Right hindlimb (tissue), 1 donor: ENCODE measurements at places on chromosomes 2 and 18.
A peak's percentile ranks its signal among the peaks of the same experiment; 100 is the strongest.

DNA sequence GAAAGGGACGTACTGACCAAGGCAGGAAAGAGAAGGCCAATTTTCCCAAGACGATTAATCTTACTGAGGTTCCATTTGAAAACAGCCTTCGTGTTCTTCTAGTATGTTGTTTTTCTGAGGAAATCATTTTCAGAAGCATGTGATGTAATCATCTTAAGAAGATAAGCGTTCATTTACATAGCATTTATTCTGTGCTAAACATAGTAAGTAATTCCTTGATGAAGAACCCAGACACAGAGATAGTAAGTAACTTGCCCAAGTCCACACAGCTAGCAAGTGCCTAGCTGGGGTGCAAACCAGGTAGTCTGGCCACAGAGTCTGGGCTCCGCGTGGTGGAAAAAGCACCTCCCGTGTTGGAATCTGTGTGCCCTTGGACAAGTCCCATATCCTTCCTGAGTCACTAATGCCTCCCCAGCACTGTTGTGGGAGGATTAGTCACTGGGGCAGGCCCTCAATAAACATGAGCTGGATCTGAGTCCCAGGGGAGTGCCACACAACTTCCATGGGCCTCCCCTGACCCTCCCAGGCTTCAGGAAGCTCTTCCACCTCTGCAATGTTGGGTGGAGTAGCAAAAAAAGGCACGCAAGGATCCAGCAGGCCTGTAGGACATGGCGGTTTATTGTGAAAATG is 26.9 kb upstream of the ASAP2 start:
- no peak for DNase-seq

DNA sequence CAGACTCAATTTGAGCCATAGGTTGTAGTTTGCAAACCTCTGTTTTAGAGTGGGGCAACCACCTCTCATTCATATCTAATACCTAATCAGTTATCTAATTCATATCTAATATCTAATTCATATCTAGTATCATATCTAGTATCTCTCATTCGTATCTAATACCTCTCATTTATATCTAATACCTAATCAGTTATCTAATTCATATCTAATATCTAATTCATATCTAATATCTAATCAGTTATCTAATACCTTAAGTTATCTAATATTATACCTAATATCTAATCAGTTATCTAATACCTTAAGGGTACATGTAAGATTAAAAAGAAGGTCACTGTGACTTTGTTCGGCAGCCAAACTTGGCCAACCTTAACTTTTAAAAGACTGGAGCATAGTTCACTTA is 403.4 kb upstream of the MMADHC start:
- no peak for DNase-seq

GRCh38 chr2:12930391-12930790 is 213.7 kb downstream of the TRIB2 start:
- no peak for DNase-seq

DNA sequence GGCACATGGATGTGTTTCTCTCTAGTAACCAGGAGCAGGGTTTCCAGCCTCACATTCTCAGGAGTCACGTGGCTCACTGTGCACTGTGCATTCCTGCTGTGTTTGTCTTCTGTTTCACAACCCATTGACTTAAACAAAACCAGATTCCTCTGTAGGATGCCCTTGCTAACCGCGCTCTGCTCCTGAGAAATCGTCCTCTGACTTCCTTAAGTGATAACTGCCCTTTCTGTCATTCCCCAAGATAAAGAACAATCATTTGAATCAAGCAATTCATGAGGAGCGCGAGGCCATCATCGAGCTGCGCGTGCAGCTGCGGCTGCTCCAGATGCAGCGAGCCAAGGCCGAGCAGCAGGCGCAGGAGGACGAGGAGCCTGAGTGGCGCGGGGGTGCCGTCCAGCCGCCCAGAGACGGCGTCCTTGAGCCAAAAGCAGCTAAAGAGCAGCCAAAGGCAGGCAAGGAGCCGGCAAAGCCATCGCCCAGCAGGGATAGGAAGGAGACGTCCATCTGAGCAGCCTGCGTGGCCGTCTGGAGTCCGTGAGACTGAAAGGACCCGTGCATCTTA is 60.2 kb downstream of the RALBP1 start:
- DNase-seq, result peak; percentile 43

DNA sequence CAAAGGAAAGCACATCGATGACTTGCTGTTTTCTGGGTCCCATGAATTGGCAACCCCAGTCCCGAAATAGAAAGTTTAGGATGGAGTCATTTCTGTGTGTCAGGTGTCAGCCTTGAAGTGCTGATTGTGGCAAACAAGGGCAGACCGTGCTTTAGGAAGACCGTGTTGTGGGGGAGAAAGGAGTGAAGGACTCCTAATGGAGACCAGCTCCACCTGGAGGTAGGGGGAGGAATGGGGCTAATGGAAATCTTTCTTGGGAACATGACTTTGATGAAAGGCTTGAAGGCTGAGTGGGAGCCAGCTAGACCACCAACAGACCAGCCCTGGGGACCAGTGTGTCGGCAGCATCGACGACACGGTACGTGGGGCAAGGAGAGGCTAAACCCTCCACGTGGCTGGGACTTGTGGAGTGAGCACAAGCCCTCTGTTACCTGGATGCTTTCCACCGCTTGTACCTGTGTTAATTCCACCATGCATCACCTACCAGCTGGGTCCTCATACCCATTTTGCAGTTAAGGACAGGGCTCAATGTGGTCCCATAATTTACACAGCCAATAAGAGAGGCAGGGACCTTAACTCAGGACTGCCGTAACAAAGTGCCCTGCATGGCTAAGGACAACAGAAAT is 104.2 kb downstream of the SH3BP4 start:
- no peak for DNase-seq

DNA sequence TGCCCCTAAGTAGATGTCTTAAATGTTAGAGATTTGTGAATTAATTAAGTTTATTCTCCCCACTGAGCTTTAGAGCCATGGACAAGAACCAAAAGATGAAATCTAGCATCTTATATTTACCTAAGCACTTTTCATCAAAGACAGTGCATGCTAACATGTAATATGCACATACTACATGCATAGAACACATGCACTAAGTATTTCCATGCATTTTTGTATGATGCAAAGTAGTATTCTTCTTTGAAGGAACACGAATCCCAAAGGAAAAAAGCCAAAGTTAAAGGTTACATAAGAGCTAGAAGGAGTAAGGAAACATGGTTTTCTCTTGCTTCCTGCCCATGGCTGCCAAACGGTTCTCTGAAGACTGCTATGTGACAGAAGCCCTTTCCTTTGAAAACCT is 15.3 kb downstream of the STAMBP start:
- no peak for DNase-seq

- peak; percentile 83 for DNase-seq
These were observed 2.4 kb upstream of the FOSL2 start for GRCh38 chr2:28390241-28390745.

DNA sequence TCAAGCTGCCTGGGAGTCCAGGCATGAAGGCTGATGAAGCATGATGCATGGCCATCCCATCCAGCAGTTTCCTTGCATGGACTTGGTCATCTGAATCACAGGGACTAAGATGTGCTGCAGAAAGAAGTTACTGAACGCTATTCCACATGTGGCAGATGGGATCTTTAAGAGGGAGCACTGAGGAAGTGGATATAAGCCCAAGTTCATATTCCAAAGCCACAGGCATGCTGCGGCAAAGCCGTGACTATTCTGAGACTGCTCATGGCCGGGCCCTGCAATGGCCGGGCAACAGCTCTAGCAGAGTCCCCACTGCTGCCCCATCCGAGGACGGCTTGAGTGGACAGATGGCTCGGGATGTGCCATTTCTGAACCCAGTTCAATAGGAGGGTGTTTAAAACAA is 61.5 kb downstream of the STPG4 start:
- DNase-seq, result no peak

DNA sequence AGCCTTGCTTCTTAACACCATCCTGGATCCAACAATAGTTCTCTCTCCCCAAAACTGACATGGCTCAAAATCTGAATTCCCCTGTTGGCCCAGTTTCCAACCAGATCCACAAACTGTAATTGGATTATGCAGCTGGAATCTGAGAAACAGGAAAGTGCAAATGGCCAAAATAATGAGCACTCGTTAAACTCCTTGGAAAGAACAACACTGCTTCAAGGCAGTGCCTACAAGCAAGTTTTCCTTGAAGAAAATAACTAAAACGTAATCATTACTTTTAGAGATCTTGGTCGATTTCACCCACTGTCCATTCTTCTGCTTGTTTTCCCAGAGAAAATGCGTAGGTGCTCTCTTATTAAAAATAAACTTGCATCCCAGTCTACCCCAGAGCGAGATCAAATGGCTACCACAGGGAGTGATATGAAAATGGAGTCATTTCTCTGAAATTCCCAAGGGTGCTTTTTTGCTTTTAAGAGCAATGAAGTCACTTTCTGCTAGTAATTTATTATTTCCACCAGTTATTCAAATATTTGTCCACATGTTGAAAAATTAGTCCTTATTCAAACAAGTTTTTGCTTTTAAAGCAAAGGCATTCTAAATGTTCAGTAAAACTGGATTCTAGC is 264.2 kb downstream of the C1D start:
- DNase-seq, result no peak

- DNase-seq, result no peak
These were observed 76.6 kb upstream of the UGP2 start for GRCh38 chr2:63765117-63765516.

DNA sequence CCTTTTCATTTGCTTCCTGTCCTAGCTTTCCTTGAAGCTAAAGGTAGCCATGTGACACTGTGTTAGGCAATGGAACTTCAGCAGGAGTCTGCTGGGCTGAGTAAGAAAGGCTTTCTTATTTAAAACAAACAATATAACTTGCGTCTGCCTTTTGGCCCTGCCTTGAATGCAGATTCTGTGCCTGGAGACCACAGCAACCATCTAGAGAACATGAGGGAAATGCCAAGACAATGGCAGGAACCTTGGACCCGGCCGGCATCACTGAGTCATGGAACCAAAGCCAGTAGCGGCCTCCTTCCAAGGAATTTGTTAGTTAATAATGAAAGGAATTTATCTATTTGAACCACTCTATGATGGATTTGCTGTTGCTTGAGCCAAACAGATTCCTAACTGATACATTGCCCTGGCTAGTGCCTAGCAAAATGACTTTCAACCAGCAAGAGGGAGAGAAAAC is 207.5 kb upstream of the EPHA4 start:
- DNase-seq, result no peak

DNA sequence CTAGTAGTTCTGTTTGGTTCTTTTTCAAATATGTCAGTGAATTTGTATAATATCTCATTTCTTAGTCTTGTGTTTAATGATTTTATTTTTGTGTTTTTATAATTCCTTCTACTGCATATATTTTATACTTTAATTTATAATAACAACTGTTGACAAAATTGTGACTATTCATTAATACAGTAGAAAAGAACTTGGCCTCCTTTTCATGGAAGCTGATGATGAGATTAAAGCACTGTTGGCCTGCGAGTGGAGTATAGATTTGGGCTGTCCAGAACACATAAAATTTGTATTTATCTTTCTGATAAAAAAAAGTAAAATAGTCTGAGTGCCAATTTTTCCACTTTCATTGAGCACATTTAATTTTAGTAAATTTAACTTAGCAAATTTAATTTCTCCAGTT is 12.1 kb downstream of the CFLAR start:
- DNase-seq, result no peak

- no peak for DNase-seq
These were observed 13.4 kb upstream of the CDC42EP3 start for GRCh38 chr2:37684809-37685208.

DNA sequence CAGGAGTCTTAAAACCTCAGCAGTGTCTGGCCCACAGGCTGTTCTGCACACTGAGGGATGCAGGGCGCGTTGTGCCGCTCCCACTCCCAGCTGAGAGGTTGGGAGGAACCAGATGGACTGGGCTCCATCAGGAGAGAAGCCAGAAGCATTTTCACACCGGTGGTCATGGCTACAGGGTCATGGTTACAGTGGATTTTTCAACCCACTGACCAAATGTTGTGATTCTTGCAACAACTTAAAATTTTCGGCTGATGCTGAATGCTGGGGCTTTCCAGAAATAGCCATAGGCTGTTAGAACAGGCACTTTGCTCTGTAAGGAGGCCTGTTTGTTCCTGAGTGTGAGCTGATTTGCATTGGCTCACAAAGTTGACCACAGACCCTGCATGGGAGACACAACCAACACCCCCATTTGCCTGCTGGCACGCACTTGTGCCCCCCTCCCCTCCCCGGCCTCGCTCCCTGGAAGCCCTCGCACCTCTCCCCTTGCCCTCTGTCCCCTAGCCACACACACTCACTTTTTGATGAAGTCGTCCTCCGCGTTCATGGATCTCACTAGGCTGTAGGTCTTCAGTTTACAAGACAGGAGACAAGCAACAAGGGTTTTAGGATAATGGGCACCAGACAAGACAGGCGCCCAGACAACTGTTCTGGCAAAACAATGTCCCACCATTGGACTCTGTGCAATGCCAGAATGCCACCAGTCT is 3.4 kb downstream of the LPIN1 start:
- DNase-seq, result no peak

GRCh38 chr2:33059471-33060156 is 112.9 kb downstream of the LTBP1 start:
- no peak for DNase-seq

GRCh38 chr2:26811261-26811660 is 25.4 kb downstream of the CENPA start:
- DNase-seq, result no peak

DNA sequence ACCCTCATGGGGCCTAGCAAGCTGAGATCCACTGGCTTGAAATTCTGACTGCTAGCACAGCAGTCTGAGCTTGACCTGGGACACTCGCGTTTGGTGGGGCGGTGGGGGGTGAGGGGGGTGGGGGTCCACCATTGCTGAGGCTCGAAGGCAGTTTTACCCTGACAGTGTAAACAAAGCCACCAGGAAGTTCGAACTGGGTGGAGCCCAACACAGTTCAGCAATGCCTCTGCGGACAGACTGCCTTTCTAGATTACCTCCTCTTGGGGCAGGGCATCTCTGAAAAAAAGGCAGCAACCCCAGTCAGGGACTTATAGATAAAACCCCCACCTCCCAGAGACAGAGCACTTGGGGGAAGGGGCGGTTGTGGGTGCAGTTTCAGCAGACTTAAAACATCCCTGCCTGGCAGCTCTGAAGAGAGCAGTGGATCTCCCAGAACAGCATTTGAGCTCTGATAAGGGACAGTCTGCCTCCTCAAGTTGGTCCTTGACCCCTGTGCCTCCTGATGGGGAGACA is 149.7 kb upstream of the TANK start:
- DNase-seq, result no peak

DNA sequence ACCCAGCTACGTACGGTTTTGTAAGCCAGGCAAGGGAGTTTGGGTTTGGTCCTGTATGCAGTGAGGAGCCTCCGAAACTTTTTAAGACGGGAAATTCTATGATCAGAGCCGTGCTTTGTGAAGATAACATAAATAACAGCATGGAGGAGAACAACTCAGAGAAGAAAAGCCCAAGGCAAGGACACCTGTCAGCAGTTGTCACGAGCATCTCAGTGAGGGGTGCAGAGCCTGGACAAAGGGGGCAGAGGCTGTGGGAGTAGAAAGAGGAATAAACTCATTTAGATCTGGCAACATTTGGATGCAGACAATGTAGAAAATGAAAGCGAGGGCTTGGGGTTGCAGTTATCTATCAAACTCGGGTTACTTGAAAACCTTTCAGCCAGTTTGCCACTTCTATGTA is 64.5 kb downstream of the CAVIN2 start:
- DNase-seq, result no peak
